ENCODE measurements at places on chromosomes 7 and 10.

GRCh38 chr7:32253299-32253698, 183.1 kb upstream of the PDE1C start:
- no peak for DNase-seq

GRCh38 chr10:23081221-23081750, 14.1 kb upstream of the MSRB2 start:
- DNase-seq, result no peak

- no peak for DNase-seq
Measured at GRCh38 chr10:28284126-28284525, 18.7 kb downstream of the MPP7 start.

- no peak for DNase-seq
Measured at GRCh38 chr7:30226614-30227268, 57.7 kb upstream of the ZNRF2 start.

- no peak for DNase-seq
Measured at GRCh38 chr10:75648351-75648750, 216.9 kb downstream of the LRMDA start.

DNA sequence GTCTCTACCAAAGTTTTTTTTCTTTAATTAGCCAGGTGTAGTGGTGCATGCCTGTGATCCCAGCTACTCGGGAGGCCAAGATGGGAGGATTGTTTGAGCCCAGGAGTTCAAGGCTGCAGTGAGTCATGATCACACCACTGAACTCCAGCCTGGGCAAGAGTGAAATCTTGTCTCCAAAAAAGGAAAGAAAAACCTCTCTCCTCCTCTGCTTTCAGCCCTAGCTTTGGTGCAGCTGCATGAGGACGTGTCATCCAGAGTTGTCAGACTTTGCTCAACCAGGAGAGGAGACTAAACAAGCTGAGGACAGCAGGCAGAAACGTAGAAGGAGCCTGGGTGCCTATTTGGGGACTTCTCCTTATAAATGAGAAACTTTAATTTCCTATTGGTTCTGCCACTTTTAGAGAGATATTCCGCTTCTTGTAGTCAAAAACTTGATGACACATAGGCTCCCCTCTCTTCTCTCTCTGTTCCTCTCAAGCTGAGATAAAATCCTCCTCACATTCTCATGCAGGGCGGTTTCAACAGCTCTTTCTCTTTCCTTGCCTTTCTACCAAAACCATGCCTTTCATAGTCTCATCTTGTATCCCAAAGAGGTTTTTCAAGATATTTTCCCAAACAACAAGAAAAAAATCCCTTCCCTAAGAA, 205.4 kb downstream of the ARHGAP12 start:
- DNase-seq, result no peak

DNA sequence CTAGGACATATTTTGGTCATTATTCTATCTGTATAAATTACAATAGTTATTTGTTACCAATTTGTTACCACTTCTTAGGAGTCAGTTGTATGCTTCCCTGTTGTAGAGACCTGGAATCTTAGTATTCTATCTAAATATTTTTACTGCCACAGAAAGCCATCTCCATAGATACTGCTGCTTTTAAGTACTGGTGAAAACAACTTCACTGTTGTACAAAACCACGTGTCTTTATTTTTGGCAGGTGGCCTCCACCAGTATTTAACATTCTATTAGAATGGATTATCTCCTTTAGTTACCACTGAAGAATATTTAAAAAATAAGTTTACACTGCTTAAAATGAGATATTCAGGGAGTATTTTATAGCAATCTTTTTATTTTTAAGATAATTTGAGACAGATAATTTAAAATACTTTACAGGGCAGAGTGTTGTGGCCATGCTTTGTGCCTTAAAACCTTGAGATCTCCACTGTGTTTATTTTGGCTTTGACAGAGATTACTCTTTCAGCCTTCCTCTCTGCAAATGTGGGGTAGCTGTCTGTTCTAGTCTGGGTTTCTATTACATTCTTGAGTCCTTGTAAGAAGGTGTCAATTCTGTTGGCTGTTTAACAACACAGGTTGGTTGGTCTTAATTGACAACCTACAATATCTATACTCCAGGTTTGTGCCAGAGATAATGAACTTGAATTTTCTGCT, 185.6 kb downstream of the LRRC4 start:
- DNase-seq, result no peak

DNA sequence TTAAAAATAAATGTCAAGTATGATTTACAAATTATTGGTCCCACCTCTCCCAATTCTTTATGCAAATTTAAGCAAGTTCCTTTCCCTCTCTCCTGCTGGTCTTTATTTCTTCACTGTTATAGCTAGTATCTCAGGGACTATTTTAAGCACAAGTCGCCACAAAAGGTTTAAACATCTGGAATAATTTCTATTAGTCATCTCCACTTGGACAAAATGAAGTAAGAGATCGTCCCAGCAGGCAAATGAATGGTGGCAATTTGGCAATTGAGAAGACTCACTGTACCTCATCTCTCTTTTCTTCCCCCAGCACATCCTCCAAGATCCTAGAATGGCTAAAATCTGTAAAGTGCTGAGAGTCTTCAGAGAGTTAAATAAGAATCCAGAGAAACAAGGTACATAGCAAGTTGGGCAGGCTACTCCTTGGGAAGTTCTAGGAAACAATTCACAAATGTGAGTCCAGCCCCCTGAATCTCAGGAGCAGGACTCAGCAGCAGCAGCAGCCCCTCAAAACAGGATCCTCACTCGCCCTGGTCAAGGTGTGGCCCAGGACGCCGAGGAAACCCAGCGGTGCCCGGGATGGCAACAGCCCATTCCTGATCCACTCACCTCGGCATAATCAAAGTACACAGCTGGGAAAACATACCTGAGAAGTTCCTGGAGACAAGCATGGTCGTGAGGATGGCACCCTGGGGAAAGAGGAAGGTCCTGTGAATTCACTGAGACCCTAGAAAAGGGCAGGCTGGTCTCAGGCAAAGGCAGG, 30.3 kb upstream of the NDST2 start:
- DNase-seq, result no peak

Data from stimulated activated CD8-positive, alpha-beta memory T cell treated with anti-CD3 and anti-CD28 coated beads, Interleukin-15, amount 100 ng/mL, for 4 hours (primary cell).